Immature natural killer cell (primary cell): ENCODE measurements at places on chromosomes 12 and 14.

DNA sequence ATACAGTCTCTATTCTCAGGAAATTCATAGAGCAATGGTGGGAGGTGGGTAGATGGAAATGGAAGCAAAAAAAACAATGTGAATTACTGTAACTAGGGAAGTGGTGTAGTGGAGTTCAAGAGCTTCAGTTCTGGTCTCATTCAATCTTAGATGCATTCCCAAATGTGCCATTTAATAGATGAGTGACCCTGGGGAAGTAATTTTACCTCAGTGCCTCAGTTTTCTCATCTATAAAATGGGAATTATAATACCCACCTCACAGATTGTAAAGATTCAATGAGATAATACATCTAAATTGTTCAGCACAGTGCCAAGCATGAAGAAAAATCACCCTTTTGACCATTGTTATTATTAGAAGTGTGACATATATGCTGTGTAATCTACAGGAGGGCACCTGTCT is 173.1 kb downstream of the SLC38A4 start:
- DNase-seq = no peak

GRCh38 chr14:68787092-68787992 is 5.5 kb downstream of the ZFP36L1 start:
- peak; percentile 31 for DNase-seq

DNA sequence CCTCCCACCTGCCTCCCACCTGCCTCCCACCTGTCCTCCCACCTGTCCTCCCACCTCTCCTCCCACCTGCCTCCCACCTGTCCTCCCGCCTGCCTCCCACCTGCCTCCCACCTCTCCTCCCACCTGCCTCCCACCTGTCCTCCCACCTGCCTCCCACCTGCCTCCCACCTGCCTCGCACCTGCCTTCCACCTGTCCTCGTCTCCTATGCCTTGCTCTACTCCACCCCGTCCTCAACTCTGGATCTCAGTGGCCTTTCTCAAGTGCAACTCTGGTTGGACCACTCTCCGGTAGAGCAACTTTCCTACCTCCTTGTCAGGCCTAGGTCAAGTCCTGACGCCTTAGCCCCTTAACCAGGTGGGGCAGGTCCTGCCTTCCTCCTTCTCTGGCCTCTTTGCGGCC is 29.3 kb upstream of the PEX5 start:
- DNase-seq = no peak

DNA sequence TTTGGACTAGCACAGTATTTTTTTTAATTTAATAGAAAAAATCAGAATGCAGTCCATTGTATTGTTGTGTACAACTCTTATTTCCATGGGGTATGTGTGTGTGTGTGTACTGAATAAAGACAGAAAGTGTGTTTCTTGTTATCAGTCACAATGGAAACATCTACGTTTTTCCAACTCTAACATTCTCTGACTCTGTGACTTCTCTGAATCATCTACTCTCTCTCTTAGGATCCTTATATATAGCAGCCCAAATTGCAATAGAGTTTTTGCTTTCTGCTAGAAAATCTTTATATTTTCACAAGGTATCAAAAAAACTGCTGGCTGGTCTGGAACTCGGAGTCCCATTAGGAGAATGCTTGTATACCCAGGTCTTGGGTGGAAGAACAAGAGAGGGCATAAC is 138.9 kb upstream of the ARID2 start:
- DNase-seq = no peak

DNA sequence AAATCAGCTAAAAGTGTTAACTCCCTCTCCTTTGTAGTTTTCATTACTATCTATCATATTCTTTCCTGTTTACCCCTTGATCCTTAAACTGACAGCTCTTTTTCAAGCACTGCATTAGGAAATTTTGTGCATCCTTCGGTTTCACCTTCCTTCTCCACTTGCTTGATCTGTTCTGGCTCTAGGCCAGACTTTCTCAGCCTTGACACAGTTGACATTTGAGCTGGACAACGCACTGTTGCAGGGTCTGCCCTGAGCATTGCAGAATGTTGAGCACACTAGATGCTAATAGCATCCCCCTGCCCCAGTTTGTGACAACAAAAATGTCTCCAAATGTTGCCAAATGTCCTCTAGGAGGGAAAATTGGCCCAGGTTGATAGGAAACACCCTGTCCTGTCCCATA is 75.4 kb upstream of the KCNJ8 start:
- no peak for DNase-seq

DNA sequence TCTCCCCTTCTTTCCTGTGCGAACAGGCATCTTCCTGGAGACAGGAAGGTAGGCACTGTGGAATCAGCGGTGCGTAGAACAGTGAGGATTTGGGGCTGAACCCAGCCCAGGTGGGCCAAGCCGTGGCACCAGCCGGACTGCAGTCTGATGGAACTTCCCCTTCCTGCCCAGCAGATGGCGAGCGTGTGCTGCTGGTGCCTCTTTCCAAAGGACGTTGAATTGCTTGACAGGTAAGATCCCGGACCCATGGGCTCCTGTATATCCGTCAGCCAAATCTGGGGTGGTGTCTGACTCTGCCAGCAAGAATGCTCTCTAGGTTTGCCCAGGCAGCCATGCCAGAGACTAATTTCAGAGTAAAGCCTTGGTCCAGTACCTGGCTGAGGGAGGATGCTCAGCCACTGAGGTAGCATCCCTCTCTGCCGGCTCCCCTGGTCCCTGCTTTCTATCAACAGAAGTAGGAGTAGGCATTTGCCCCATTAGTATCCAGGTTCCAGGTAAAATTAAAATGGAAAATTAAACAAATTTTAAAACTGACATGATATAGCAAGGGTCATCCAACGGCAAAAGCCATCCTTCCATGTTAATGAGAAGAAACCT is 21.1 kb upstream of the KCNA5 start:
- DNase-seq = peak; percentile 2

- DNase-seq = no peak
Measured at GRCh38 chr12:50112456-50113218, 601 bp downstream of the COX14 start.

GRCh38 chr12:33988913-33989312 is 33.4 kb upstream of the ALG10 start:
- DNase-seq = no peak
